NCI-H2081 (cell line): ENCODE measurements at places on chromosomes 16 and 17.
A peak's percentile ranks its signal among the peaks of the same experiment; 100 is the strongest.

DNA sequence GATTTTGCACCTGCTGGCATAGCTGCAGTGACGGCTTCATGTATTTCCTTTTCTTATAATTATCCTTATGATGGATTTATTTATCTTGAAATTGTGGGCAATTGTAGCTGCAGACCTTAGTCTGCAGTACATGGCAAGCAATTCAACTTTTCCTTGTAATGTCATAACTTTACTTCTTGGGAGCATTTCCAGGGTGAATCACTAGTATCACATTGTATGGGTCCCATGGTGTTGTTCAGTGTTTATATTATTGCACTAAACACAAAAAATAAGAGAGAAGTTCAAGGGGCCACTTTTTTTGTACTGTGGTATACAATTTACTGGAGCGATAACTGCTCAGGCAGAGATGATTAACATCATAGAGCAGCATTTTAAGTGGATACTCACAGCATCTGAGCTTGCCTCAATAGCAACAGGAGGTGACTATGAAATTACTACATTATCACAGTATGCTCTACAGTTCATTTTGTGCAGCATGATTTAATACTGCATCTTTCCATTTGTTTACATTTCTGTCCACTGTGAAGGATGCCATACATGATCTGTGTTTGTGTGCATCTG, 169.5 kb downstream of the STX8 start:
- no peak for DNase-seq

DNA sequence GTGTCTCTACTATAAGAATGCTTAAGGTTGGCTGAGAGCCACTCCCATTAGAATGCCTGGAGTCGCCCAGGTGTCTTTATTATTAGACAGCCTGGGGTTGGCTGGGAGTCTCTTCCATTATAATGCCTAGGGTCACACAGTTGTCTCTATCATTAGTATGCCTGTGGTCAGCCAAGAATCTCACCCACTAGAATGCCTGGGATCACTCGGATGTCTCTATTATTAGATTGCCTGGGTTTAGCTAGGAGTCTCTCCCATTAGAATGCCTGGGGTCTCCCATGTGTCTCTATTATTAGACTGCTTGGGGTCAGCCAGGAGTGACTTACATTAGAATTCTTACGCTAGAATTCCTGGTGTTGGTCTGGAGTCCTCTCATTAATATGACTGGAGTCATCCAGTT, 2255.3 kb downstream of the TP53TG3F start:
- DNase-seq = no peak

DNA sequence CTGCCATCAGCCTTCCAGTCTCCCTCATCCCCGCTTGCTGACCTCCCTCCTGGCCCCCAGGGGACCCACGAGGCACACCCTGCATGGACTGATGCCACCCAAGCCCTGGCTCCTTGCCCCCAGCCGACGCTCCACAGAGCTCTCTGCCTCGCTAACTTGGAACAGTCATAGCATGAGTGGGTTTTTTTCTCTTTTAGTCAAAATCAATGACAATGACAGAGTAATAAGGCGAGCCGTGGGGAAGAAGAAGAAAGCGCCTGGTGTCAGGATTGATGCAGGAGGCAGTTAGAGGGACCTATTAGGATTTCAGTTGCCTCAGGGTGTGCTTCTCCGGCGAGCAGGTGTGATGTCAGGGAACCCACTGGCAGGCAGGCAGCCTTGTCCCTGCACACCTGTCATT, 176.3 kb upstream of the TNRC6C start:
- no peak for DNase-seq

GRCh38 chr16:75854152-75854551, 127.9 kb upstream of the CPHXL start:
- no peak for DNase-seq

DNA sequence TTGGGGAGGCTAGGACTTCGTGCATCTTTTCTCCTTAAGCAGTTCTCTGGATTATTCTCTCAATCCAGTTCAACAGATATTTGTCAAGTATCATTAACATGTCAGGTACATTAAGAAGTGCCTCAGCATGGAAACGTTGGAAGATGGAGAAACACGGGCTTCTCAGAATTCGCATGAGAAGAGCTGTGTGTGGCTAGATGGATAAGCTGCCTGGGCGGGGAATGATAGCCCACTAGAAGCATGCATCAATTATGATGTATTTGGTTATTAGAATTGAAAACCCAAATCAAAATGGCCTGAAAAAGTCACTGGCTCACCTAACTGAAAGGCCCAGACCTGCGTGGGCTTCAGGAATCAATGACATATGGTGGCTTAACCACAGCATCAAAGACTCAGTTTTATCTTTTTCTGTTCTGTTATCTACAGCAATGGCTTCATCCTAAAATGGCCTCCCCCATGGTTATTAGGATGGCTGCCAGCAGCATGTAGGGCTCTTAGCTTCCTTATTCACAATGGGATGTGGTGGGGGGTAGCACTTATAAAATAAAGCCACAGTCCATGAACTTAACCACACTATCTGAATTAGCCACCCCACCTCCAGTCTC, 43.9 kb downstream of the MMD start:
- DNase-seq = no peak

DNA sequence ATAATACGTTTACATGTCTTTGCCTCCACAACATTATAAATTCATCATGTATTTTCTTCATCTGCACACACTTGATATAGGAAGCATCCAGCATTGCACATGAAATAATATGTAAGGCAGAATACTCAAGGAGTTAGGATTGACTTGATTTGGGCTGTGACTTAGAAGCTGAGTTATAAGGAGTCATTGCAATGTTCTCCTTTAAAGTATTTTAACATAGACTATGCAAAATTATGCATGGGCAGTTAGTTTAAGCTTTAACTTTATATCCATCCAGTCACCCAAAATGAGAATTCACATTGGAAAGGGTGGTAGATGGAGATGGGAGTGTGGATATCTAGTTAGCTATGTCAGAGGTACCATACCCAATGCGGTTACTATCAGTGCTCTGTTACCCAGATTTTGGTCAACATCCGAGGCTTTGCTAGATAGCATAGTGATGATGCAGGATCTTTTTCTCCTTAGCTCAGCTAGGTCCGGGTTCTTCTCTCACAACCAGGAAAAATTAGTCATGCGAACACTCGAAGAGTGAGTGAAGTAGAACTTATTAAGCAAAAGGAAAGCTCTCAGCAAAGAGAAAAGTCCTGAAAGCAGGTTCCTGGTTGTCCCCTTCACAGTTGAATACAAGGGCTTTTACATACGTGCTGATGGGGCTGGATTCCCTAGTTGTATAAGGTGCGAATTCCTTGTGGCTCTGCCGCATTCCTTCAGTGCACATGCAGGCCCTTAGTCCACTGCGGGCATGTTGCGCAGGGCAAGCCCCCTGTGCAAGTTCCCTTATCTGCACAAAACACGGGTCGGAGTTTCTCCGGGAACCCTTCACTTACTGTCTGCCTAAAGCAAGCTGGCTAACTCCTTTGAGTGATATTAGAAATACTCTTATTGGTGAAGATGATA, 73.1 kb upstream of the FAM20A start:
- DNase-seq = no peak

DNA sequence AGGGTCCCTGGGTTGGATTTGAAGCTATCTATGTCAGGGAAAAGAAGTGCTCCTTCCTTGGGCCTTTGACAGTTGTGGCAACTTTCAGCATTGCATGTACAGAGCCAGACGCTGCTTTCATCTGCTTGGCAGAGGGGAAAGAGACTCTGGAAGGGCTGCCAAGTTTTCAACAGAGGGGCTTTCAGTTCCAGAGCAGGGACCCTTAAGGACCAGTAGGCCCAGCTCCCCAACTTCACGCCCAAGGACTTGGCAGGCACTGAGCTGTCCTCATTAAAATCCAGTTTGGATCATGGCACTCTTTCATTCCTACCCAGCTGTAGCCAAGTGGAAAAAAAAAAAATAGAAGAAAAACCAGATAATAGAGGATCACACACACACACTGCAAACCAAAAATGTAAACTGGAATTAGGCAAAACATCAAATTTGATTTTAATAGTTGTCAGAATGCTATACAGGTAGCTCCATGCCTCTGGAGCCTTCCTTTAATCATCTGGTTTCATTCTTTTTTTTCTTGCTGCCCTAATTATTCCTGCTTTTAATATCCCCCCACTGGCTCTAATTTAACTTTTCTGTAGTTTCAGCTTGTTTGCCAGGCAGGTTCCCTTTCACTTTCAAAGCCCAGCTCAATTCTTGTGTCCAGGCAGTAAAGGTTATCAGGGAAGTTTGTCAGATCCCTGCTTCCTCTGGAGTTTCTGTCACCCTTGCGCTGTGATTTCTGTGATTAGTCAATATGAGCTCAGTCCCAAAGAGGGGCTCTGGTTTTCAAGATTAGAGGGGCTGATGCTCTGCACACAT, 702.6 kb upstream of the CDH8 start:
- DNase-seq = no peak

DNA sequence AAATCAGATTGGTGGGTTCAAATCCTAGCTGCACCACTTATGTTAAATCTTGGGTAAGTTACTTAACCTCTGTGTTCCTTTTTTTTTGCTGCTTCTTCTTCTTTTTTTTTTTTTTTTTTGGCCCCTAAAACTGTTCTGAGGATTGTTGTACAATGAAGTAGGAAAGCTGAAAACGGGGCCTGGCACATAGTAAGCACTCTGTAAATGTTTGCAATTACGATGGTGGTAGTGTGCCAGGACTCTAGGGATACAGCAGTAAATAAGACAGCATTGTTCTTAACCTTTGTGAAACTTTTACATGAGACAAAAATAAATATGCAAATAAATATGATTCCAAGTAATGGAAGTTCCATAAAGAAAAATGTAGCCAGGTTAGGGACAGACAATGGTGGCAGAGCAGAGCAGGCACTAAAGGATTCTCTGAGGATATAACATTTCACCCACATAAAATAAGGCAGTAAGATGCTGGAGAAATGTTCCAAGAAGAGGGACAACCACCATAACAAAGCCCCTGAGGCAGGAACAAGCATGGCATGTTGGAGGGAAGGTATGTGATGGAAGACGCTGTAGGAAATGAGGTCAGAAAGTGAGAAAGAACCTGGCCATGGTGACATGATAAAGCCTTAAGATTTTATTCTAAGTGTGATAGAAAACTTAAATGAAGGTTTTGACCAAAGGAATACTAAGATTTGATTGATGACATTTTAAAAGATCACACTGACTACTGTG, 127.3 kb downstream of the NLK start:
- no peak for DNase-seq

GRCh38 chr17:41315814-41316445, 420 bp upstream of the KRTAP17-1 start:
- DNase-seq = peak; percentile 22

GRCh38 chr17:83069931-83070742, 9.3 kb upstream of the METRNL start:
- no peak for DNase-seq

DNA sequence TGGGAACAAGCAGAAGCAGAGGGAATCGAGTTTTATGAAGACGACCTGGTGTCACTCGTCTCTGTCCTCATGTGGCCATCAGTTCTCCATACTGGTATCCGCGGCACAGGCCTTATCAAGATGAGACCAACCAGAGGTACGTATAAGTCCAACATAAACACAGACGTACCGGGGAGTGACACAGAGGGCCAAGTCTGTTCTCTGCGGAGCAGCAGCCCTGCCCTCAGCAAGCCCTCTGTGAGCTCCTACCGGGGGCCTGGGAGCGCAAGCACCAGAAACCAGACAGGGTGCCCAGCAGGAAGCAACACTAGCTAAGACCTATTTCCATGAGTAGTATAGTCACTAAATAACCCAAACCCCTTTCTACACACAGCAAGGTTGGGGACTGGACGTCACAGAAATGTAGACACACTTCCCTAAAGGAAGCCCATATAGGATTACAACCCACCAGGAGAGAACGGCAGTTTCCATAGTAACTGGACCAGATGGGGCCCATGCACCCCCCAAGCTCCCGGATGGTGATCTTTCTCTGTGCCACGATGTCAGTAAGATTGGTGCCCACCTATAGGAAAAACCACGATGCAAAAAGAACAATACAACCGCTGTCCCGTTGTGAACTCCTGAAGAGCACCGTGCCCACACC, 911 bp downstream of the ARL16 start:
- peak; percentile 35 for DNase-seq

DNA sequence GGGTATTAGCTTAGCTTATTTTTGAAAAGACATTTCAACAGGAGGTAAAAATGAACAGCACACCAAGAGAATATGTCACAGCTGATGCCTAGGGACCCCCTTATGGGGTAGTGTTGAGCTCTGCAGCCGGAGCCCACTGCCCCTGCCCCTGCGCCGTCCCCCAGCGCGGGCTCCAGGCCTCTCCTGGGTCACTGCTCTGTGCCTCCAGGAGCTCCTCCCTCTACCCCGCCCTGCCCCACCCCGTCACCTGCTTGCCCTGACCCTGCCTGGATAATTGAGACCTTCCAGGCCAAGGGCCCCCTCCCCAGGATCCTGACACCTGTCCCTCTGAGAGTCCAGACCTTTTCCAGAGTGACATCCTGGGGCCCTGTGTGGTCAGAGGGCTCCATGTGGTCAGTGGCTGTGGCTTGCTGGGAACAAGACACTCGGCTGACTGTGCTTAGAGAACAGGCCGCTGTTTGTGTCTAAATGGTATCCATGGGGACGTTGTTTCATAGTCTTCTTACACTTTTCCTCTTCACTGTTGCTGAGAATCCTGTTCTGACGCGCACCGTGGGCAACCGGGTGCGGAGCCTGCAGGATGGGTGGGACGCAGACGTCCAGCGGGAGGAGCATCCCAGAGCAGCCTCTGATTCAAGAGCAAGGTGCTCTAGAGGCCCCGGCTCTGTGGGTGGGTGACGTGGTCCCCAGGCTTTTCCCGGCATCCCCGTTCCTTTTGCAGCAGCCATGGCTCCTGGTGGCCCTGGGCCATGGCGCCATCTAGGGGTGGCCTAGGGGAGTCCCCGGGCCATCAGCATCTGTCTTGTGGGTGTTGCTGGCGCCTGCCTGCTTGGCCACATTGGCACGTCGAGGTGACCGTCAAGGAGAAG, 20.0 kb upstream of the WFIKKN1 start:
- DNase-seq = no peak

- DNase-seq = peak; percentile 28
These were observed 15.6 kb upstream of the AURKB start for GRCh38 chr17:8225813-8226535.

- DNase-seq = no peak
These were observed 6.3 kb upstream of the RGS9 start for GRCh38 chr17:65130832-65131231.

DNA sequence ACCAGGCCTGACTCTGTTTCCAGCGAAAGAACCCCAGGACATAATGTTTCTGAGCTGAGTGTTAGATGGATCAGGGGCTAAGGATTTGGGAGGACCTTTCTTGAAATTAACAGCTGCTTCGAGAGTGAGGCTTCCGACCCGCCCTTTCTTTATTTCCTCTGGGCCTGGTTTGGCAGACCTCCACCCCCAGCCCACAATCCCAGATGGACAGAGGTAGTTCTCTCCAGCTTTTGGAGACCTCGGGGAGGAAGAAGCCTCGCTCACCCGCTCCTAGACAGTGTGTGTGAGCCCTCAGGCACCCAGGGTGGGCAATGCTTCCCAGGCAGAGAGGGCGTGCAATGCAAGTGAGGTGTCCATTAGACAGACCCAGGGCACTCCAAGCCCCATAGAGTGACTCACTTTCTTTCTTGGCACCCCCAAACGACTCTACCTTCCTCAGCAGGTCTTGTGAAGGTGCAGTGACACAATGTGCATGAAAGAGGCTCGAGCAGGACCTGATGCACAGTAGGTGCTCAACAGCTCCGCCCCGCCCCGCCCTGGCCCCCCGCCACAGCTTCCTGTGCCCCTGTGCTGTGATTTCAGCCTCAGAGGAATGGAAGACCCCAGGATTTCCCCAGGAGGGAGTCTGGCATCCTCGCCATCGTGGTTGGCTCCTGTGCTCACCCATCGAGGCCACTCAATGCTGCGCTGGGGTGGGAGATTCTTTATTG, 50.7 kb upstream of the TOB1 start:
- no peak for DNase-seq
